Suppressor macrophage (primary cell): ENCODE measurements at places on chromosomes 4 and X.
A peak's percentile ranks its signal among the peaks of the same experiment; 100 is the strongest.

DNA sequence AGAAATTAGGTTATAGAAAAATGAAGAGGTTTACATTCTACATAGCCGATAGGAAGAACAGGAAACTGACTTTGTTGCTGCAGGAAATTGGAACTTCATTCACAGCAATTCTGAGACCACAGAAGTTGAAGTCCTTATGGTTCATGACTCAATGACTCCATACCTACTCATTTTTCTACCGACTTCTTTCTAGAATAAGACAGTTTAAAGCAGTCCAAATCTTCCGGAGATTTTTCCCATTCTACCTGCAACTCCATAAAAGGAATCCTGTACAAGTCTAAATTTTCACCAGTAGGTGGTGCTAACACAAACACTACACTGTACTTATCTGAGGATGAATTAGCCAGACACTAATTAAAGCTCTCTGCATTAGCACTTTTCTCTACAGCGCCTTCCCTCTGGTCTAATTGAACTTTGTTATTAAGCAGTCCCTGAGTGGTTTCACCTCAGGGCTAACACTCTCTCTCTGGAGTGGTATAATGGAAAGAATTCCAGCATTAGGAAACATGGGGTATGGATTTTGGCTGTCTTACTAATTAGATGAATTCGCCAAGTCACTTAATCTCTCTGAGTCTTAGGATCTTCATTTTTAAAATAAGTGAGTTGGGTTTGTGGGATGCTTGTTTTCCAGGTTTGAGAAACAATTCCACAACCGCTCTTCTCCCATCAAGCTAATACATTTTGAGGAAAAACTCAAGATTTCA, 167.9 kb downstream of the SMIM20 start:
- DNase-seq = peak; percentile 30

- no peak for DNase-seq
These were observed 199.9 kb downstream of the CXXC4 start for GRCh38 chr4:104294811-104295210.

GRCh38 chr4:166087569-166087968, 214.5 kb downstream of the TLL1 start:
- DNase-seq = no peak

GRCh38 chrX:110863883-110864282, 68.3 kb upstream of the CHRDL1 start:
- no peak for DNase-seq

GRCh38 chr4:111028795-111029194, 405.9 kb upstream of the PITX2 start:
- DNase-seq = no peak

GRCh38 chrX:136627409-136627808, 20.5 kb upstream of the CD40LG start:
- DNase-seq = no peak

DNA sequence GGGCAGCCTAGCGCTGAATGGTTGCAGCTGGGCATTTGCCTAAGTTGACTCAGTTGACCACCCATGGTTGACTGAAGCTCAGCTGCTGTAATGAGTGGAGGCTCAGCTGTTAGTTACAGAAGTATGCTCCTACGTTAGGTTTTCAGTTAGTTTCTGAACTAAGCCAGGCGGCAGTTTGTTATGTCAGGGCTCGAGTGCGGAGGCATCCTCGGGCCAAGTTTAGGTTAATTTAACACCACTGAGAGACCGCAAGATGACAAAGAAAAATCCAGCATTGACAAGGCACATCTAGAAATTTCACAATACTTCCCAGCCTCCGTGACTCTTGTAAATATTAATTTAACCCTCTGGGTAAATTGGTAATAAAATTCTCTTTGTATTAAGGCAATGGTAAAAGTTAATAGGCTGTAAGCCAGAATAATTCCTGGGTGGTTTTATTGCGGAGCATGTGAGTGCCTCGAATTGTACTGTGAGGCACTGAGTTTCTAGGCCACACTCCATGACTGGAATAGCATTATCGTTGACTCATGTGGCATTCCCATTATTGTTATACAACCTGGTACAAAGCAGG, 33.1 kb upstream of the CDKN2AIP start:
- DNase-seq = no peak

- DNase-seq = no peak
These were observed 963.3 kb downstream of the TRAM1L1 start for GRCh38 chr4:116122124-116122523.

GRCh38 chr4:26261405-26261804, 59.4 kb upstream of the RBPJ start:
- DNase-seq = peak; percentile 80

DNA sequence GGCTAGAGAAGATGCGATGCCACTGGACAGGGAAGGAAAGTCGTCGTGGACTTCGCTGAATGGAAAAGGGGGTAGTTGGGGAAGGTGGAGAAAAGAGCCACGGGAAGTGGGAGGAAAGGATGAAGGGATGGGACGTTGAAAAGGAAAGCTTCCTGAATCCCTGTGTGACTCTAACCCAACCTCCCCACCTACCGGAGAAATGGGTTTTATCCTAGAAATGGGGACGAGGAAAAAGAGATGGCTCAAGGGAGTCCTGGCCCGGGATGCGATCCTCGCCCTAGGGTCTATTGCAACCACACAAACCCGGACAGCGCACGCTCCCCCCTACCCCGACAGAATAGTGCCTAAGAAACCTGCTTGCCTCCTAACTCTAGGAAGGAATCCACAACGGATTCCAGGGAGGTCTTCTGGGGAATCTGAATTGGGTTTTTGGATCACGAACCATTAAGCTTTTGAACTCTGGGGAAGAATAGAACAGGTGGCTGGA, 738 bp upstream of the TSPAN5 start:
- DNase-seq = no peak

- DNase-seq = peak; percentile 89
These were observed 26.1 kb upstream of the EREG start for GRCh38 chr4:74338792-74339333.
